Fibroblast of mammary gland (primary cell): ENCODE measurements at places on chromosomes 7 and 10.

DNA sequence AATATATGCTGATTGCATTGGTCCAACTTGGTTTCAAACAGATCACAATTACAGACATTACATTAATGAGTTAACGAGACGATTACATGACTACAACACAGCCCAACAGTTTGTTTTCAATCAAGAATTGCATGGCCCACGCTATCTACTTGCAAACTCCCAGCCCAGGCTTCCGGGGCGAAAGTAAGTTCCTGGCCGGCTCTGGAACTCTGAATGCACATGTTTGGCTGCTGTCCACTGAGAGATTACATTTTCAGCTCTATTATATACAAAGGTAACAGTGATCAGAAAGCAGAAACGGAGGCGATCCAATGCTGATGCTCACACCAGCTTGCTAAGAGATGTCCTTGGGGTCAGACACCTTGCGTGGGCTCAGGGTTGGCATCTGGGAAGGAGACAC is 206.3 kb downstream of the FANK1 start:
- DNase-seq, result no peak

DNA sequence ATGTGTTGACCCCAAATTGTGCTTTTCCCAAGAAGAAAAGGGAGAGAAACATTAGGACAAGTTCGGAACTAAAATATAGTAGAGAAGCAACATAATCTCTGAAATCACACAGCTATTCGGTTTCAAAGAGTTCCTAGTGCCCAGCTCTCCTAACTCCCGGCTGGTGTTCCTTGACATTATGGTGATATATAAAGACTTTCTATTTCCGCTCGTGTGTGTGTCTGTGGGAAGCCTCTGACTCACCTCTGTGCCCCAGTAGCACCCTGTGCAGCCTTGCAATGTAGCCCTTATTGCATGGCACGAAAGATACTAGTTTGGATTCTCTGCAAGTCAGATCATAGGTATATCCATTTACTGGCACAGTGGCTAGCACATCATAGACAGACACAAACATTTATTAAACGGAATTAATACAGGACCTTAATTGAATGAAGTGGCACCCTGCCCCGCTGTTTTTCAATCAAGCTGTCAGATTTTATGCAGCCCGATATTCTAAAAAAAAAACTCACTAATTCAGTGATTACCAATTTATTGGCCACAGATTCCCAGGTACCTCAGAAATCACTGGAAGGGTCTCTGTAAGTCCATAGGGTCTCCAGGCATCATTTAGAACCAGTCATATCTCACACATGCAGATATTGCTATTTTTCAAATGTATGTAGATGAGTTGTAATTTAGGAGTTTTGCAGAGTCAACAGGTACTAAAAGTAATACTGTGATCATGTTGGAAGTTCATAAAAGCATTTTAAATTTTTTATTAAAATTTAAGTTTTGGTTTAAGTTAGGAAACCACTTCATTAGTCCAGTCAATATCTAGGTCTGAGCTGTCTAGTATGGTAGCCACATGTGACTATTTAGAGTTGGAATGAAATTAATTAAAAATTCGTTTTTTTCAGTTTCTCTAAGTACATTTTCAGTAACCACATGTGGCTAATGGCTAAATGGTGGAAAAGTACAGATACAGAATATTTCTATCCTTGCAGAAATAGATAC is 43.3 kb downstream of the SFTPD start:
- DNase-seq, result peak; percentile 25

GRCh38 chr10:133257489-133258065 is 19.1 kb downstream of the ADAM8 start:
- peak; percentile 36 for DNase-seq

DNA sequence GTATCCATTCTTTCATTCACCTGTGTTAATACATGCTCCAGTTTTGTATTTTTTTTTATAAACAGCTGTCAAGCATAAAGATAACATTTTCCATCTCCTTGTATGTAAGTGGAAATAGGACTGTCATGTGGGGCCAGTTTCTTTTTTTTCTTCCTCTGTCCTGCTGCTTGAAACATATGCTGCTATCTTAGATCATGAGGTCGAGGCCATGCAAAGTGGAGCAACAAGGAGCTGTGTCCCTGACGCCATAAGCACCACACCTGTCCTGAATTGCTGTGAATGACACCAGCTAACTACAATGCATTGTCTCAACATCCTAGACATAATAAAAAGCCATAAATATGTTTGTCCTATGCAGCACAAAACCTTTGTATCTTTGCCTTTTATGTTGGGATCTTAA is 37.7 kb upstream of the SLC26A4 start:
- DNase-seq, result no peak

GRCh38 chr10:49657606-49658005 is 21.8 kb upstream of the C10orf53 start:
- DNase-seq, result no peak

- DNase-seq, result no peak
Observed at GRCh38 chr10:95429639-95430038, 131.5 kb downstream of the SORBS1 start.

DNA sequence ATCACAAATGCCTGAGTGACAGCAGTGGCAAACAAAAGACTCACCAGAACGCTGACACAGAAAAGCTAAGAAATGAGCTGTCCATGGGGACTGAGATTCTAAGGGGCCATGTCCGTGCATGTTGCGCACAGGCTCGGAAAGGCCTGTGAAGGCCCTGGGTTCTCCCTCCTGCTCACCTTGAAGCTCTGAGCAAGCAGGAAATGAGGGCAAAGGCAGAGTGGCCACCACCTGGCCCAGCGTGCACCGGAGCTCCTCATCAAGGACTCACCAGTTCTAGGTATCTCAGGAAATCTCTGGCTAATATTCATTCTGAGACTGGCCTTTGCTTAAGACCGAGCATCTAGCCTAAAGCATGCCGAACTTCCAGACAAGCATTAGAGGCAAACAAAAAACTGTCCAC is 52.7 kb downstream of the MAD1L1 start:
- no peak for DNase-seq

DNA sequence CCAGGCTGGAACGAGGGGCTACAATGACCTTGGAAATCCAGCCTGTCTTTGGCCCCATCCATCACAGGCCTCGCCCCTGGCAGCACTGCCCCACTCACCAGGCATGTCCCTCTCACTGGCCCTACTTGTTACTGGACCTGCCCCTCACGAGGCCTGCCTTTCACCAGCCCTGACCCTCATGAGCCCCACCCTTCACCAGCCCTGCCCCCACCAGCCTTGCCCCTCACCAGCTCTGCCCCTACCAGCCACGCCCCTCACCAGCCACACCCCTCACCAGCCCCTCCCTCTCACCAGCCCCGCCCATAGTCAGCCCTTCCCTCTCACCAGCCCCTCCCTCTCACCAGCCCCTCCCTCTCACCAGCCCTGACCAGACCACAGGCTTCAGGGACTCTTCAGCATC is 57.8 kb downstream of the COL26A1 start:
- no peak for DNase-seq

- DNase-seq, result peak; percentile 19
Observed at GRCh38 chr7:20064974-20065862, 152.0 kb downstream of the MACC1 start.

- no peak for DNase-seq
Observed at GRCh38 chr7:77752016-77752415, 46.2 kb downstream of the TMEM60 start.

- no peak for DNase-seq
Observed at GRCh38 chr7:2604608-2605174, 27.1 kb upstream of the TTYH3 start.

DNA sequence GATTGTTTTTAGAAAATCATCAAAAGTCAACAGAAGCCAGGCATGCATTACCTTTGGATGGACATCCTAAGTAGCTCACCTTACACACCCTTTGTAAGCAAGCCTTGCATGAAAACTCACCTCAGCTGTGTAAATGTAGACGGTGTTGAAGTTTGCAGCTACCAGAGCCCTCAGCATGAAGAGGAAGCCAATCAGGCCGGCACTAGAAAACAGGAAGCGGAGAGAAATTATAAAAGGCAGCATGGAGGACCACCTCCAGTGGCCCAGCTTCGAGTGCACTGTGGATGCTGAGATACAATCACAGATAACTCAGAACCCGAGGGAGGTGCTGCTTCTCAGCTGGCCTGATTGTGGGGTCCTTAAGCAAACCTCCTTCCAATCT is 75.3 kb downstream of the SVOPL start:
- DNase-seq, result no peak

DNA sequence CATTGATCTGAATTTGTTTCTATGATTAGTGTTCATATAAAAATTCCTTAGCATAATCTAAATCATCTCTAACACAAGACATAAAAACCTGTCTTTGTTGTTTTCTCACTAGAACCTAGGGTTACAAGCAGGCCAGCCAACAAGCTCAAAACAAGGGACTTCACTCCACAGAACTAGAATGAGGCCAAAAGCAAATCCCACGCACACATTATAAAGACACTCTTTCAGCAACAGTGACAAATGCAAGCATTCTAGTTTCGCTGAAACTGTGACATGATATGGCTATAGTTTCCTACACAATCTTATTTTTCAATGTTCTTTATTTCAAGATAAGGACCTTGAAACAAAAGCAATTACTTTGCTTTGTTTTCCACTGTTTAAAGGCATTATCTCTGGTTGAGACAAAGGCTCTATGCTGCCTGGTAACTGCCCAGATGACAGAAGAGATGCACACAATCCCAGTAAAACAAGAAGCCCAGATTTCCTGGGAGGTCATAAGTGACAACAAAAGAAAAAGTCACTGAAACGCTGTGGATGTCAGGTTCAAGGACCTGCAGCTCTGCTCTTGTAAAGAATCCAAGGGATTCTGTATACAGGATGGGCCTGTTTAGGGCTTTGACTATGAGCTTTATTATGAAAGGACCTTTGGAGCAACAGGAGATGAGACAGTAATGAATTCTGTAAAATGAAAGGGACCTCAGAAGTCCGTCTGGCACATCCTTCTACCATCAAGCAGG is 105.3 kb downstream of the SORCS1 start:
- no peak for DNase-seq

- DNase-seq, result peak; percentile 85
Observed at GRCh38 chr10:43160046-43160920, 22.0 kb downstream of the CSGALNACT2 start.

- no peak for DNase-seq
Observed at GRCh38 chr7:133360201-133360600, 107.3 kb downstream of the EXOC4 start.

GRCh38 chr7:35036361-35037171 is 719 bp downstream of the DPY19L1 start:
- peak; percentile 59 for DNase-seq

DNA sequence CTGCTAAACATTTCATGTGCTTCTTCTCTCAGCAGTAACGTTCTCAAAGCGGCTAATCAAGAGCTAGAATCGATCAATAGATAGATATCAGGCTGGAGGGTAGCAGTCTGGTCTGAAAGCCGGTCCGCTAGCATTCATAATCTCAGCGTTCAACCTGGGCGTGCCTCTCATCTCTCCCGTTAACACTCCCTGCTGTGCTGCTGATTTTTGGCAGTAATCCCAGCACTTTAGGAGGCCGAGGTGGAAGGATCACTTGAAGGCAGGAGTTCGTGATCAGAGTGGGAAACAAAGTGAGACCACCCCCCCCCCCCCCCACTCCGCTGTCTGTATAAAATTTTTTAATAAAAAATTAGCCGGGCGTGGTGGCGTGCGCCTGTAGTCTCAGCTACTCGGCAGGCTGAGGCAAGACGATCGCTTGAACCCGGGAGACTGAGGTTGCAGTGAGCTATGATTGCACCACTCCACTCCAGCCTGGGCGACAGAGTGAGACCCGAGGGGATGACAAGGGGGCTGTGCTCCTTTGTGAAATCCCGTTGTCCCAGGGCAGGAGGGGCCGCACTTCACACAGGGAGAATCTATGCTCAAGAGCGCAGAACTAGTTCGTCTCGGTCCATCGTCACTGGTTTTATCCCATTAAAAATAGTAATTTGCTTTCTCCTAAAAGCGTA is 624 bp upstream of the CEP55 start:
- peak; percentile 51 for DNase-seq

DNA sequence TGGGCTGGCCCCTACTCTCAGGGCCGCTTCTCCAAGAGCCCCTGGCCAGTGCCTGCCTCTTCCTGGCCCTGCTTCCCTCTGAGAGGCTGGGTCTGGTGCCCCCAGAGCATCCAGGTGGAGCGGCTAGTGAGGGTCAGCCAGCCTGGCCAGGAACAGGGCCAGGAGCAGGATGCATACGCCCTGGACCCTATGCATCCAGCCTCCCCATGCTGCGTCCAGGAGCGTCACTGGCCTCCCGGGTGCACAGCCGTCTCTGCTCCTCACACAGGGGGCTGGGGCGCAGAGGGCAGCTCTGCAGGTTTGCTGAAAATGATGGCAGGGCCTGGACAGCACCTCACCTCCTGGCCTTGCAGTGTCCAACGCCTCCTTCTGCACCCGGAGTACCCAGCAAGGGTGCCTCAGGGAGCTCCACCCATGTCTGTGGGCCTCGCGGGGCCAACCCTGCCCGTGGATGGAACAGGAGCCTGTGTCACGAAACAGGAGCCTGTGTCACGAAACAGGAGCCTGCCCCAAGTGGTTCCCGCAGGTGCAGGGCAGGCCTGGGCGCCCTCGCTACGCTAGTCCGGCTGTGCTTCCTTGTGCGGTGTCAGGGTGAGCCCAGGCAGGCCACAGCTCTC is 246.2 kb upstream of the PPP2R2D start:
- DNase-seq, result no peak

DNA sequence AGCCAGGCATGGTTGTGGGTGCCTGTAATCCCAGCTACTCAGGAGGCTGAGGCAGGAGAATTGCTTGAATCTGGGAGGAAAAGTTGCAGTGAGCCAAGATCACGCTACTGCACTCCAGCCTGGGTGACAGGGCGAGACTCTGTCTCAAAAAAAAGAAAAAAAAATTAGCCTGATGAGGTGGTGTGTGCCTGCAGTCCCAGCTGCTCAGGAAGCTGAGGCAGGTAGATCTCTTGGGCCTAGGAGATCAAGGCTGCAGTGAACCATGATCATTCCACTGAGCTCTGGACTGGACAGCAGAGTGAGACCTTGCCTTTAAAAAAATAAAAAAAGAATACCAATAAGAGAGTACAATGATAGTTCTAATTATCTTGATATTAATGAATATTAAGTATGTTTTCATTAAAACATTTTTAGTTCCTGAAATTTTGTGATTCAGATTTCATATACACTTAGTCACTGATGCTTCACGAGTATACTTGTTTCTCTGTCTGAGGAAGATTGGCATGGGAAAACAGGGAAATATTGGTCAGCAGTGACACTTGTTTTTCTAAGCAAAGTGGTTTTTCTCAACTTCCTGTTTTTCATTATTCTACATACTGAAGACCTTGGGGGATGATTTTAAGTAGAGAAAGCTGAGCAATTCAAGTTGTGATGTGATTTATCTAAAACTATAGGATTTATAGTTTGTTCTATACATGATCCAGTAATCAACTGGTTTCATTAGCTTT is 76.8 kb downstream of the ADK start:
- DNase-seq, result peak; percentile 86
